ENCODE measurements at places on chromosomes 1 and 21. TPM values are rescaled to one million over a fixed set of nuclear protein-coding genes. Genes with fewer than 3 reads are reported as not detected.
A peak's percentile ranks its signal among the peaks of the same experiment; 100 is the strongest.

- DNase-seq: no peak
These were observed 150.0 kb downstream of the MAGI3 start for GRCh38 chr1:113540335-113540734.

DNA sequence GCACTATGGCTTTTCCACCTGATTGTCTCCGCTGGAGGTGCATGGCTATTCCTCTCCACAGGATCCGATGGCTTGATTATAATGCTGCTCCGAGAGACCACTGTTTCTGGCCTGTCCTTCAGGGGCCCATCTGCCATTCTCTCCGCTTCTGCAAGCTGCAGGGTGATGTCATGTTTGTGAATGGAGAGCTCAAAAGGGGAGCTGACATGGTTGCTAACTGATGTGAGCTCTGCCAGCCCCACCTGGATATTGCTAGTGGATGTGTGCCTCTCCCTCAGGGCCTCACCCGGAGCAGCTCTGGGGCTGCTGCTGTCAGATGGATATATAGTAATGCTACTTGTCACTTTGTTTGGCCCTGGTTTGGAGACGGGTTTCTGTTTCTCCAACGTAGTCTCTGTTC lies 72.3 kb downstream of the KDM1A start:
- no peak for DNase-seq

- peak; percentile 86 for DNase-seq
These were observed 16.2 kb downstream of the CACNA1S start for GRCh38 chr1:201096041-201096461.

KCNJ9 gene
- polyA plus RNA-seq: 0.09 TPM

UBR4 gene
- polyA plus RNA-seq: 73.4 TPM
